CD4-positive, alpha-beta T cell treated with Interleukin-17A for 4 hours (primary cell): ENCODE measurements at places on chromosomes 7 and 10.
A peak's percentile ranks its signal among the peaks of the same experiment; 100 is the strongest.

DNA sequence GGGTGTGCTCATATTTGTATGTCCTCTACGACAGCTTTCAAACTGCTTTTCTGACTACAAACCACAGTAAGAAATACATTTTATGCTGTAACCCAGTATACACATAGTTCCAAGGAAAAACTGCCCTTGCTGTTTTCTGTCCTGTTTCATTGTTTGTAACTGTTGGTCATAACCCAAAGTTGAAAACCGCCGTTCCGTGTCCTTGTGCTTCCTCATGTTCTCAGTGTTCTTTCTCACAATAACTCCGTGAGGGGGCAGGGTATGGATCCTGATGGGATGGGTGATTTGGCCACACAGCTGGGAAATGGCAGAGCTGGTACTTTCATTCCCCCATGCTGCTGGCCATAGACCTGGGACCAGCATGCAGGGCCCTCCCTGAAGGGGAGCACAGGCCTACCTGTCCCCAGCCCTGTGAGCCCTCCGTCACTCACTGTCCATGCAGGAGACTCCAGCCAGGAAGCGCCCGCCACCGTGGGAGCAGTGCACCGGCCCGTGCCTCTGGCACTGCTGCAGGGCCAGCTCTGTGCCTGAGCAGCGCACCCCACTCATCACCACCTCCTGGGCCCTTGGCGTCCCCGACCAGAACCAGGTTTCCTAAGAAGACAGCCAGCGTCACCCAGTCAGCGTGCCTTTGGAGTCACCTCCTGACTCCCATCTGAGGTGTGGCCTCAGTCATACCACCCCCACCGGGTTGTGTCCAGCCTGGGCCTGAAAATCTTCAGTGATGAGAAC lies 12.7 kb downstream of the LOXL4 start:
- no peak for DNase-seq

GRCh38 chr7:94512735-94513564 lies 3.3 kb downstream of the CASD1 start:
- no peak for DNase-seq

- DNase-seq, result no peak
Observed at GRCh38 chr7:29652556-29652955, 88.9 kb downstream of the PRR15 start.

GRCh38 chr10:11154849-11155498 lies 137.3 kb downstream of the CELF2 start:
- no peak for DNase-seq

DNA sequence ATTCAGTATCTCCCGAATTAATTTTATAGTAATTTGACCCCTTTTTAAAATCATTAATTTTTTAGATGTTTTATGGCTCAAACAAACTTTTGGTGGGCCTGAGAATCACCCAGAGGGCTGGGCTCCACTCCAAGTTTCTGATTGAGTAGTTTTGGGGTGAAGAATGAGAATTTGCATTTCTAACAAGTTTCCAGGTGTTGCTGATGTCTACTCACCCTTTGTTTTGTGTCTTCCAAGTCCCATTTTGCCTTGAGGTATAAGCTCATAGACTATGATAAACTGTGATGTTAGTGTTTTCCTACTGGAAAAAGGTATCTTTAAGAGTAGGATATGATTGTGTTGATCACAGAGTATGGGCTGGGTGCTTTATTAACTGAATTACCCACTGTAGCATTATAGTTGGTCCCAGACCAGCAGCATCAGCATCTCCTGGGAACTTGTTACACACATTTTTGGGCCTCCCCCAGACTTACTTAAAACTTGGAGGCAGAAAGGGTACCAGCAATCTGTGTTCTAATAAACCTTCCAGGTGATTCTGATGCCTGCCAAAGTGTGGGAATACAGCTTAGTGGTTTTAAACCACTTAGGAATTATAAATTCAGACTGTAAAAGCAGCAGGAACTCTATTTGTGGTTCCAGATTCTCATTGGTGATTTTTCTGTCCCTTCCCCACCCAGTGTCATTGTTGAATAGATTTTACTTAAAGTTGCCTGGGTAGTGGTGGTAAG lies 19.1 kb downstream of the ZNRF2 start:
- no peak for DNase-seq

- no peak for DNase-seq
Observed at GRCh38 chr7:47730142-47730541, 148.2 kb upstream of the TNS3 start.

DNA sequence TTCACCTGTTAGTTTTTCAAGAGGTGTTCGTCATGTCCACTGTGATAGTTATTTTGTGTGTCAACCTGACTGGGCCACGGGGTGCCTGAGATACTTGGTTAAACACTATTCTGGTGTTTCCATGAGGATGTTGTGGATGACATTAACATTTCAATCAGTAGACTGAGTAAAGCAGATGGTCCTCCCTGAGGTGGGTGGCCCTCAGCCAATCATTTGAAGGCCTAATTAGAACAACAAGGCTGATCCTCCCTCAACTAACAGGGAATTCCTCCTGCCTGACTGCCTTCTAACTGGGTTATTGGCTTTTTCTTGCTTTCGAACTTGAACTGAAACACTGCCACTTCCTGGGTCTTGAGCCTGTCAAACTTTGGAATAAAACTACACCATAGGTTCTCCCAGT lies 75.8 kb downstream of the ENO4 start:
- DNase-seq, result no peak

GRCh38 chr7:138515001-138515528 lies 55.0 kb downstream of the TRIM24 start:
- DNase-seq, result no peak

GRCh38 chr7:78970440-78970916 lies 483.0 kb downstream of the MAGI2 start:
- DNase-seq, result no peak

DNA sequence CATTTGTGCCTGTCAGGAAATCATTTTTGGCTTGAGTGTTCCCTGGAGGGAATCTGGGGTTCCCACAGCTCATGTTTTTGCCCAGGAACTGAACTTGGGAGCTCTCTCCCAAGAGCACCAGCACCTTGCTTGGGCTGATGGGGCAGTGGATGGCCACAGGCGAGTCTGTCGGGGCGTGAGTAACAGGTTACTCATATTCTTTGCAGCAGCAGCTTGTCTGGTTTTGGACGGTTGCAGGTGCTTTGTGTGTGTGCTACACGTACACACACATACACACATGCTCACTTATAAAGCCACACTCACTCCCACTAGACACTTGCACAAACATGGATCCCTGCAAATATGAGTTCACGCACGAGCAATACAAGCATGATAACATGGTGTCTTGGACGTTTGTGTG lies 2.9 kb upstream of the PALD1 start:
- DNase-seq, result no peak

DNA sequence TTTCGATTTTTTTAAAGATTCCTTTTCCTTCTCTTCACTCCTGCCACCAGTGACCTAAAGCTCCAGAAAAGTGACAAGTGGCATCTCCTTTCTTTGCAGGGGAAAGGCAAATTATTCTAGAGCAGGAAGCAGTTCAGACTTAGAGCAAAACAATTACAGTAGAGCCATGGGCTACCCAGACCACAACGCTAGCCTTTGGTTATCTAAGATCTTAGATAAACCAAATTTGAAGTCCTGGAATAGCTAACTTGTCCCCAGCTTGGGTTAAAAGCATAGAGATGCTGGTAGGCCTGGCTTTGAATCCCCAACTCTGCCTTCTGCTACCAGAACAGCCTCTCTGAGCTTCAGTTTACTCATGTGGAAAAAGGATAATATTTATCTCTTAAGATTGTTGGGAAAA lies 38.4 kb downstream of the LGI1 start:
- no peak for DNase-seq

GRCh38 chr7:157273208-157274093 lies 63.4 kb upstream of the DNAJB6 start:
- DNase-seq, result peak; percentile 74

DNA sequence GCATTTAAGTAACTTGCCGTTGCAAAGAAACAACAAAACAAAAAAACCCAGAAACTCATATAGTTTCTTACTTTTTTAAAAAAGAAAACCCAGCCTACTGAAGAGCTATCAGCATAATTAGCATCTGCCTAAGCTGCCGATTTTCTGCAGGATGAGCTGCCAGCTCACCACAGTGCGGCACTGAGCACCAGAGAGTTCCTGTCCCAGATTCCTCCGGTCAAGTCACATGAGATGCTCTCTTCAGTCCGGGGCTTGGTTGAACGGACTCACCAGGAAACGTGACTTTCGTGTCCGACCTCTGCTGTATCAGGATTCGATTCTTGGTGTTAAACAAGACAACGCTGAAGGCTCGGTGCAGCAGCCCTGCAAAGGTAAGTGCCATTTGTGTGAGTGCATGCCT lies 3.2 kb downstream of the IDI2 start:
- no peak for DNase-seq

DNA sequence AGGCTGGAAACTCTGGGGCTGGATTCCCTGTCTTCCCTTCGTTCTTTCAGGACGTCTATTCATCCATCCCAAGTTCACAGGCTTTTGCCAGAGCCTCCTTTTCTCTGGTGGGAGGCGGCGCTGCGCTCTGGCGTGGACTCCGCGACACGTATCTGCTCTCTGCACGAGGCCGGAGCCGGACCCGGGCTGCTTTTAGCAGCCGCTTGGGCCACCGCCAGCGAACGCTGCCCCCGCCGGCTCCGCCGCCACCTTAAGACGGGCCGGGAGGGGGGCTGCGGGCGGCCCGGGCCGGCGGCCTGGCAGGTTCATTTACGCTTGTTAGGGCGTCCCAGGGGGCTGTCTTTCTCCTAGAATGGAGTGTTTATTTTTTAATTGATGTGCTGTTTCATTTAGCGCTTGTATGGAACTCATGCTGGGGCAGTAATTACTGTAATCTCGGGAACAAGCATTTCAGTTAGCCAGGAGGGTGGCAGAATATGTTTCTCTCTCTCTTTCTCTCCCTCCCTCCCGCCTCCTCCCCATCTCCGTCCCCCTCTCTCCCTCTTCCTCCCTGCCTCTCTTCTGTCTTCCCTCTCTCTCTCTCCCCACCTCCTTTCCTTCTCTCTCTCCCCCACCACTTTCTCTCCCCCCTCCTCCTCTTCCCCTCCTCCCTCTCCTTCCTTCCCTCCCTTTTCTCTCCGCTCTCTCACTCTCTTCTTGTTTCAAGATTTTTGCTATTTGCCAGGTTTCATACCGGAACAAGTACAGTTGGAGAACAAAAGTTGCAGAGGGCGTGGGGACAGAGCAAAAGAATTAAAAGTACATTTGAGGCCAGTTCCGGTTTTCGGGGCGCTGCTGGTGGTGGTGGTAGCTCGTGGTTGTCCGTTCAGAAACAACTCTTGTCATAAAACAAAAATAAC lies 1.3 kb upstream of the FZD8 start:
- DNase-seq, result peak; percentile 36

DNA sequence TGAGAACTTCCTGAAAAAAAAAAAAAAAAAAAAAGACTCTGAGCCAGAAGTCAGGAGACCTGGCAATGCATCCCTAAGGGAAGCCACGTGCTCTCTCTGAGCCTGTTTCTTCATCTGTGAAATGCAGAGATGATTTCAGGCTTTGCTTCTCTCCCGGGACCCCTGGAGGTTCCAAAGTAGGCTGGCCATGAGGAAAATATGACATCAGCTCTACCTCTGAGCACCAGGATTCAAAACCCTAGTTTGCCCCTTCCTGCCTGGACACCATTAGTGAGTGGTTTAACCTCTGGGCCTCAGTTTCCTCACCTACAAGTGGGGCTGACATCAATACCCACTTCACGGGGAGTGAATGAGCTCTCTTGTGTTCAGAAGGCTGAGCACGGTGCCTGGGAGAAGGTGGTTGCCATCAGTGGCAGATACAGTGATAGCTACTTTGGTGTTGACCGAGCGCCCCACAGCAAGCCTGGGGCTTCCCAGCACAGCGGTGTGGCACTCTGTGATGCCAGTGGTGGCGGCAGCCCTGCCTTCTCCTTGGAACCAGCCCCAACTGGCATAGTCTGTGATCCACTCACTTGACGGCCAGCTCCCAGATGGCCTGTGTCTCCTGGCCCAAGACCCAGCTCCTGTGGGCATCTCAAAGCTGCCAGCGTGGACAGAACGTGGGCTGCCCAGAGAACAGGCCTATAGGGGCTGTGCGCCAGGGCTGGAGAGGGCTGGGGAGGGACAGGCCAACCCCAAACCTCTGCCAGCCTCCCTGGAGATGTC lies 153.1 kb upstream of the UNC5B start:
- DNase-seq, result no peak

- DNase-seq, result no peak
Observed at GRCh38 chr10:63454631-63455030, 11.1 kb downstream of the JMJD1C start.

GRCh38 chr10:51386248-51386885 lies 312.1 kb downstream of the PRKG1 start:
- DNase-seq, result no peak

DNA sequence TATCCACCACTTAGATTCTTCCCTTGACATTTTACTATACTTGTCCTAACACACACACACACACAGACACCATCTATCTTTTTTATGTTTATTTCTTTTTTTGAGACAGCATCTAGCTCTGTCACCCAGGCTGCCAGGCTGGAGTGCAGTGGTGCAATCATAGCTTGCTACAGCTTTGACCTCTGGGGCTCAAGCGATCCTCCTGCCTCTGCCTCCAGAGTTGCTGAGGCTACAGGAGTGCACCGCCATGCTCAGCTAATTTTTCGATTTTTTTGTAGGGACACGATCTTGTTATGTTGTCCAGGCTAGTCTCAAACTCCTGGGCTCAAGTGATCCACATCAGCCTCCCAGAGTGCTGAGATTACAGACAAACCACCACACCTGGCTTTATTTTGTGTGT lies 16.7 kb downstream of the WIPI2 start:
- no peak for DNase-seq

DNA sequence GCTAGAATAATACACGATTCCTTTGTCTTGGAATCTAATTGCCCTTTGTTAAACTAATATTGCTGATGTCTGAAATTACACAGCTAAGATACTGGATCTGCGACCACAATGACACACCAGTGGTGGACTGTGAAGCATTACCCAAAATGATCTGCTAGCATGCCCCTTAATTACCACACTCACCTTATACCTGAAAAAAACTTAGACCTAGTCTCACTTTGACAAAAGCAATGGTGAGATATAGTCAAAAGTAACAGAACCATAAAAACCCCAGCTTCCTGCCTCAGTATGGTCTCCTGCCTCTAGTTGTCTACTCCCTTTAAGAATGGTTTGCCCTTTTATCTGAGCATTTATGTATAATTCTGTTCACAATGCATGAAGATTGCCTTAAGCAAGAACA lies 20.8 kb upstream of the ERVW-1 start:
- DNase-seq, result no peak

DNA sequence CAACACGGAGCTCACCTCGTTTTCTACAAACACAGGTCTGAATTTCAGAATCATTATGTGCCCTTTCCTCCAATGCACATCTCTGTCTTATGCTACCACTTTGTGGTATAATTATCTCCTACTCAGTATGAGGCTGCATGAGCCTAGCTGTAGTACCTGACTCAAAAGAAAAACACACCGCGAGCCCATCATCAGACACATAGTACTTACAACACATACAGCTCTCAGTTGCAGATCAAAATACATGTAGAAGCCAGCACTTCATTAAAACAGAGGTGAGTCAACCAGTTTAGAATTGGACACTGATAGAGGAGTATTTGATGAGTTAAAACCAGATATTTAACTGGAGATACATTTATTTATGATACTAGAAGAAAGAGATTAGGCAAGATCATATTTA lies 1.4 kb upstream of the RTKN2 start:
- DNase-seq, result no peak

GRCh38 chr7:108376206-108376605 lies 80.0 kb downstream of the NRCAM start:
- DNase-seq, result no peak

GRCh38 chr7:157540606-157541294 lies 203.9 kb downstream of the DNAJB6 start:
- no peak for DNase-seq
